Calu3 (cell line): ENCODE measurements at places on chromosomes 11 and 22.

GRCh38 chr11:64129403-64129802 lies 36.5 kb downstream of the MACROD1 start:
- DNase-seq: no peak

DNA sequence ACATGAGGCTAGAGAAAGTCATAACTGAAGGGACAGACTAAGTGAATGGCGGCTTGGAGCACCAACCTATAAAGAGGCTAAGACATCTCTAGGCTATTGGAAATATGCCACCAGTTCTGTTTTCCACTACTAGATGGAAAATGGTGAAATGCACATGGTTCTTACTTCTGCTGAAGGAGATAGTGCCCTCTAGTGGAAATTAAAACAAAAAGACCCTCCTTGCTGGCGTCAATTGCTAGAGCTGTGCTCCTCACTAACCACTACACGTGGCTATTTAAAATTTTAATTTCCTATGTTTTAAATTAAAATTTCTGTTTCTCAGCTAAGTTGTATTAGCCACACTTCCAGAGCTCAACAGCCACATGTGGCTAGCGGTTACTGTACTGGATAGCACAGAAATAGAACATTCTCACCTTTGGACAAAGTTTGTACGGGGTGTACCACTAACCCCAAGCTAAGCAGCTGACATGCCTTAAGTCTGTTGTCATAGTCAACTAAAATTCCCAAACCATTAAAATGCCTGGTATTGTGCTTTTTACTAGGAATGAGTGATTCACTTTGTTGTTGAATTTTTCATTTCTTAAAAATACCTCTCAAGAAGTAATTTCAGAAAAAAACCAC lies 34.1 kb upstream of the CALCA start:
- DNase-seq: peak; percentile 4

DNA sequence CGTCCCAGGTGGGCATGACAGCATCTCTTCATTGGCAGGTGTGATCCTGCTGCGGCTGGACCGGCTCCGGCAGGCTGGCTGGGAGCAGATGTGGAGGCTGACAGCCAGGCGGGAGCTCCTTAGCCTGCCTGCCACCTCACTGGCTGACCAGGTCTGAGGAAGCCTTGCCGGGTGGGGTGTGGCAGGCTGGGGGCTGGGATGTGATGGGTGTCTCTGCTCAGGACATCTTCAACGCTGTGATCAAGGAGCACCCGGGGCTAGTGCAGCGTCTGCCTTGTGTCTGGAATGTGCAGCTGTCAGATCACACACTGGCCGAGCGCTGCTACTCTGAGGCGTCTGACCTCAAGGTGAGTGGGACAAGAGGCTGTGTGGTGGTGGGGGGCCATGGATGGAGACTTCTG lies 3.5 kb downstream of the LARGE2 start:
- DNase-seq: no peak

- DNase-seq: no peak
These were observed 12.0 kb downstream of the KCNQ1OT1 start for GRCh38 chr11:2687782-2688191.

DNA sequence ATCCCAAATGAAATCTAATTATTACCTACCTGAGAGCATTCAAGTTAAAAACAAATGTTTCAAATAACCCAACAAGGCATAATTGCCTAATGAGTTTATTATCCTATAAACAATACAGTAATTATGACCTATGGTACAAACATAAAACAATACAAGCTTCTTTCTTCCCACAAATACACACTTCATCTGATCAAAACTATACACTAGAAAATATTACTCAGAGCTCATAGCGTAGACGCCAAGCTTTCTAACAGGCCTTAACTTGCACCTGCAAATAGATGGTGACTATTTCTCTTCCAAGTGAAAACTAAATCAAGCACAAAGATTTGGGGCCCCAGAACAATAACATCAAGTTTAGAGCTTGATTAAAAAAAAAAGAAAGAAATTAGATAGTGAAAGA lies 78.1 kb downstream of the SOX6 start:
- DNase-seq: no peak

GRCh38 chr11:85627332-85627997 lies at the start of gene DLG2:
TSS of gene DLG2 (minus strand) at chr11:85627344.
- no peak for DNase-seq

GRCh38 chr11:64089493-64089892 lies 53.8 kb downstream of the FLRT1 start:
- DNase-seq: no peak

DNA sequence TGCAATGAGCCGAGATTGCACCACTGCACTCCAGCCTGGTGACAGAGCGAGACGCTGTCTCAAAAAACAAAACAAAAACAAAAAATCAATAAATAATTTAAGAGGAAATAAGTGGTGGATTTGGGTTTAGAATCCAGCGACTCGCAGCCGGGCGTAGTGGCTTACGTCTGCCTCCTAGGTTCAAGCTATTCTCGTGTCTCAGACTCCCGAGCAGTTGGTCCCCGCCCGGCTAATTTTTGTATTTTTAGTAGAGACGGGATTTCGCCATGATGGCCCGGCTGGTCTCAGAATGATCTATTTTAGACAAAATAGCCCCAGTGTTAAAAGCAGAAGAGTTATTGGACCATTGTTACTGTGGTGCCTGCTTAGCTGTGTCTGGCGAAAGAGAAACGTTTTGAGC lies 29.8 kb downstream of the SNU13 start:
- DNase-seq: no peak

DNA sequence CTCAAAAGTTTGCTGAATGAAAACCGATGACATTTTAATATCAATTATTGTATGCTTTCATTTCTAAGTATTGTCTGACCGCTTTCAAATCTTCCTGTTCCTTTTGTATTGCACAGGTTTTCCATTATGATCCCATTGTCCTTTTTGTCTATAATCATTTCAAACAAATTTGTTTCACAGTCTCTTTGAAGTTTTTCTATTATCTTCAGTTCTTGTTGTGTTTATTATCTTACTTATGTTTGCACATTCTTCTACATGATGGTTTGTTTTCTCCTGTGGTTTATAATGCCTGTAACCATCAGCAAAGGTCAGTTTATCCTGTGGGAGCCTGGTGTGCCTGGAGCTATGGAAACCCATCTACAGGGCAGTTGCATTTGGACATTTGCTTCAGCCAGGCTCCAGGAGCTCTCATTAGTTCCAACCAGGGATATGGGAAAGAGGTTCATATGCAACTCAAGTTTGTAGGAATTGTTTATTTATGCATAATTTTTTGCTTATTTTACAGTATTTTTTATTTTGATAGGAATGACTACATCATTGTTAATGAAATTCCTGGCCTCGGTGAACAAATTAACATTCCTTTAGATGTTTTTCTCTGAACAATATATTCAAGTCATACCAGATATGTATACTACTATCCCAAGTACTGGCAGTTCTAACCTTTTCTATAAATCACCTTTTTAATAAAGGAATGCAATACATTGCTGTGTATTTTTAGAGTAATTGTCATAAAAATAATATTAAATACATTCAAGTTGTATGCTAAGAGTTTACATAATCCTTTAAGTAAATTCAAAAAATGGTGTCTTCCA lies 179.2 kb downstream of the SBF2 start:
- no peak for DNase-seq

DNA sequence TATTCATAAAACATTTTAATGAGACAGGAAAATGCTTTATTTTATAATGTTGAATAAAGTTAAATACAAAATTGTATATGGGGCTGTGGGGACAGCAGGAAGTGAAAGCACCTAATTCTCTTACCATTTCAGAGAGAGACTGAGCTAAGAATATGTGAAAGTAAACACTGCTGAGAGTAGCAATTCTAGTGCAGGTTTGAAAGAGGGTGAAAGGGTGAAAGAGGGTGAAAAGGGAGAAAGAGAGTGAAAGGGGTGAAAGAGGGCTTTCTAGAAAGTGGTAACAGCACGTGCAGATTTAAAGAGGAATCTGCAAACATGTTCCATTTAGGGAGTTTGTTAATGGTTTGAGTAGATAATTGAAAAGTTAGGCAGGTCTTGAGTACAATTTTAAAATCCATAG lies 652.0 kb upstream of the CCDC90B start:
- no peak for DNase-seq

DNA sequence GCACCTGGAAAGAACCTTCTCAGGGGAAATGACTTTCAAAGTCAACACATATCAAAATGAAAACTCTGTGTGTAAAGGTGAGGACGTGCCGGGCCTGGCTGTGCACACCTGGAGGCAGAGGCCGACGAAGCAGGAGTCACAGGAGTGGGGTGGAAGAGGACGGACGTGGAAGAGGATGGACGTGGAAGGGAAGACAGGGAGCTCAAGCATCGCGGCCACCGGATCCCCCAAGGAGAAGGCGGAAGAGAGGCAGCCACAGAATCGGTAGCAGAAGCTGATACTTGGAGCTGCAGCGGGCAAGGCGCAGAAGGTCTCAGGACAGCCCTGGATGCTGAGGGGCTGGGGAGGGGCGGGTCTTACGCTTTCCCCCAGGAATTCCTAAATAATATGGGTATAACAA lies 519.8 kb downstream of the BRD1 start:
- DNase-seq: no peak

- no peak for DNase-seq
These were observed 745 bp upstream of the FAM118A start for GRCh38 chr22:45308957-45309421.

DNA sequence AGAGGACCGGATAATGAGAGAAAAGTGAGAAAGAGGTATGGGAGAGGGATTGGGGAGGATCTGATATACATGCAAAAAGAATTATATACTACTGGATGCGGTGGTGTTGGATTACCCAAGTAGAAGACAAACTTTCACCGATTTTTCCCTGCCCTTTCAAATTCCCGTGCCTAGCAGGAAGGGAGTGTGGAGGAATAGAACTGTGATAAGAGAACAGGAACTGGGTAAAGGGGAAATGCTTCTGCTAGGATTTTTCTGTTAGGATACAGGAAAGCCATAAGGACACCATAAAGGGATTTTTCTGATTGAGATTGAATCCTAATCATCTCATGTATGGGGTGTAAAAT lies 480 bp upstream of the MTMR2 start:
- no peak for DNase-seq

- peak; percentile 58 for DNase-seq
These were observed 14.8 kb upstream of the CARD10 start for GRCh38 chr22:37533995-37534394.

DNA sequence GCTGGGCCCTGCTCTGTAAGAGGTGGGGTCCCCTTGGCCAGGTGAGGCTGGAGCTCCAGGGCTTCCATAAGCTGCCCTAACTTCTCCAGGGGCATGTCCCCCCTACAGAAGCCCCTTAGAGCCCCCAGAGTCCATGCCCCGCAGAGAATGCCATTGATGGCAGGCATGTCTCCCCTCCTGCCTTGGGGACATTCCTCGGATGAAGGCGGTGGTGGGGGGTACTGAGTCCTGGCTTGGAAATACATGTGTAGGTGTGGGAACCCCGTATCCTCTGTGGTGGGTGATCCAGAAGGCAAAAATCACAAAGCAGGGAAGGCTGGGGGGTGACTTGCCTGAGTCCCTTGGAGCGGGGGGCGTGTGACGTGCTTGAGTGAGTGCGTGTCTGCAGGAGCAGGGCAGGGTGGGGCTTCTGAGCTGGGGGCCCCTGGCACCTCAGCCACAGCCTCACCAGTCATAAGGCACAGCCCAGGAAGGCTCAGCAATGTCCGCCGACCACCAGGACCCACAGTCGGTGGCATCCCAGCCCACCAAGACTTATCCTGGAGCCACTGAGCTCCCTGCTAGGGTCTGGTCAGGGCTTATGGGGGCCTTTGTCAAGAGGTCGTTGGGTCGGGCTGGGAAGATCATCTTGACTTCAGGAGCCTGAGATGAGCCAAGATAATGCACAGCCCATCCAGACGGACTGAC lies 69.8 kb upstream of the KCNQ1OT1 start:
- no peak for DNase-seq

- DNase-seq: no peak
These were observed 22.4 kb downstream of the MB start for GRCh38 chr22:35594686-35595085.

GRCh38 chr11:20125927-20126326 lies 34.3 kb downstream of the DBX1 start:
- no peak for DNase-seq

DNA sequence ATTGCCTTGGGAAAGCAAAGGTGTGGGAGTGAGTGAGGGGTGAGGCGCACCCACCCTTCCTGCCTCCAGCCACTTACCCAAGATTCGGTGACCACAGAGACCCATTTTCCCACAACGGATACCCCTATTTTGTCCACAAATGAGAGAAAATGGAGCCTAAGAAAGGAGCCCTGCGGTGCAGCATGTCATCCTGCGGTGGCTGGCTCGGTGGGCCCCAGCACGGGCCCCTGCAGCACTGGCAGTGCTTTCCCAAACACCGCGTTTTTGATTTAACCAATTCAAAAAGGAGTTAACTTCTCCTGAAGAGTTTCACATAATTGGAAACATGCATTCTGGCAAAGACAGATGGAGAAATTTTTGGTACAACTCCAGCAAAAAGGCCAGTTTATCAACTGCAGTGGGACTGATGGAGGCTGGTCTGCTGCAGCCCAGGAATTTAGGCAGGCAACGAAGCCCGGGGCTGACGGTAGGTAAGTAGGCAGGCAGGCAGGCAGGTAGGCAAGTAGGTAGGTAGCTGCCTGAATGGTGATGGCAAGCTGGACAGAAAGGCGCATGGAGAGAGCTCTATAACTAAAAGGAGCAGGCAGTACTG lies 84.2 kb downstream of the FDX1 start:
- DNase-seq: no peak

- DNase-seq: no peak
These were observed 2.4 kb downstream of the LMO1 start for GRCh38 chr11:8261291-8261690.

- DNase-seq: no peak
These were observed 6.9 kb downstream of the BCL9L start for GRCh38 chr11:118918686-118919280.

- DNase-seq: no peak
These were observed 1.7 kb upstream of the GAB2 start for GRCh38 chr11:78419327-78419726.
